ENCODE measurements at places on chromosomes 7 and 10.

- H3K4me1 ChIP-seq: no peaks in the 10 kb centered on the region
- H3K27me3 ChIP-seq: no peaks in the 10 kb centered on the region
- no peaks in the 10 kb centered on the region for H3K36me3 ChIP-seq
Observed at GRCh38 chr10:81905161-81905560, 30.2 kb downstream of the NRG3 start.

DNA sequence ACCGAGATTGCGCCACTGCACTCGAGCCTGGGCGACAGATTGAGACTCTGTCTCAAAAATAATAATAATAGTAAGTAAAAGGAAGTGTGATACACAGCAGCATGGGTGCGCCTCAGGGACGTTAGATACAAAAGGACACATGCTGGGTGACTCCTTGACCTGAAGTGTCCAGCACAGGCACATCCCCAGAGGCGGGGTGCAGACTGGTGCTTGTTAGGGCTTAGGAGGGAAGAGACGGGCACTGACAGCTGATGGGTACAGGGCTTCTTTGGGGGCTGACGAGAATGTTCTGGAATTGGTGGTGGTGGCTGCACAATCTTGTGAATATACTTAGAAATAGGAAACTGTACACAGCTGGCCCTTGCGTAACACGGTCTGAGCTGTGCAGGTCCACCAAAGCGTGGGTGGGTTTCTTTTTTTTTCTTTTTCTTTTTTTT is 61.8 kb upstream of the DNAJB6 start:
- no peak for DNase-seq
- H3K27me3 ChIP-seq: peaks cover 20% of the 10 kb centered on the region
- peaks cover 3% of the 10 kb centered on the region for H3K36me3 ChIP-seq
- H3K4me3 ChIP-seq: no peak overlapping the region
- H3K27ac ChIP-seq: no peak overlapping the region

DNA sequence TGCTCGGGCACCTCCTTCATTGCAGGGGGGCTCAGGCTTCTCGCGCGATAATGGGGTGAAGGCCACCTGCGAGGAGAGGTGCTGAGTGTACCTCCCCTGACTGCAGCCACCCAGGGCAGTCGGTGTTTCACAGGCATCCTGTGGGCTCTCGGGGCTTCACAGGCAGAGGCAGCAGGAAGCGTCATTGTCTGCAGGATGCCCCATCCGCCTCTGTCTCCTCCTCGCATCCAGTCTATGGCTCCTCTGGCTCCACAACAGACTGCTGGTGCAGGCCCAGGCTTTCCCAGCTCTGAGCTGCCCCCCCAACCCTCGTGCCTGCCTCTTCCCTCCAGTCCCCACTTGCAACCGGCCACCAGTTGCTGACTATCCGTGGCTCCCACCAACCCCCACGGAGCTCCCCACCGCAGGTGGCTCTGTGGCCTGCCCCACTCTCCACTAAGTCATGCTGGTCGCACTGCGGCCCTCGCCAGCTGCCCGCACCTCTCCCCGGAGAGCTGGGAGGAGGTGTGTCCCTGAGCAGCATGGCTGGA is 36.5 kb downstream of the CAMK2B start:
- no peaks in the 10 kb centered on the region for H3K27me3 ChIP-seq
- no peaks in the 10 kb centered on the region for H3K4me1 ChIP-seq
- H3K4me3 ChIP-seq: no peak overlapping the region

GRCh38 chr7:6237730-6238129 is 34.7 kb downstream of the CYTH3 start:
- H3K4me3 ChIP-seq: no peak overlapping the region
- H3K27me3 ChIP-seq: no peaks in the 10 kb centered on the region
- no peaks in the 10 kb centered on the region for H3K36me3 ChIP-seq
- DNase-seq: no peak
- H3K27ac ChIP-seq: no peak overlapping the region

GRCh38 chr10:33423154-33423529 is 88.7 kb upstream of the NRP1 start:
- no peaks in the 10 kb centered on the region for H3K27me3 ChIP-seq
- no peak overlapping the region for H3K27ac ChIP-seq
- H3K36me3 ChIP-seq: no peaks in the 10 kb centered on the region
- DNase-seq: no peak
- no peaks in the 10 kb centered on the region for H3K4me1 ChIP-seq

GRCh38 chr7:112079673-112080072 is 126.5 kb downstream of the DOCK4 start:
- no peaks in the 10 kb centered on the region for H3K27me3 ChIP-seq
- H3K4me3 ChIP-seq: no peak overlapping the region
- H3K36me3 ChIP-seq: no peaks in the 10 kb centered on the region
- H3K27ac ChIP-seq: no peak overlapping the region
- peaks cover 5% of the 10 kb centered on the region for H3K4me1 ChIP-seq
- no peak for DNase-seq

DNA sequence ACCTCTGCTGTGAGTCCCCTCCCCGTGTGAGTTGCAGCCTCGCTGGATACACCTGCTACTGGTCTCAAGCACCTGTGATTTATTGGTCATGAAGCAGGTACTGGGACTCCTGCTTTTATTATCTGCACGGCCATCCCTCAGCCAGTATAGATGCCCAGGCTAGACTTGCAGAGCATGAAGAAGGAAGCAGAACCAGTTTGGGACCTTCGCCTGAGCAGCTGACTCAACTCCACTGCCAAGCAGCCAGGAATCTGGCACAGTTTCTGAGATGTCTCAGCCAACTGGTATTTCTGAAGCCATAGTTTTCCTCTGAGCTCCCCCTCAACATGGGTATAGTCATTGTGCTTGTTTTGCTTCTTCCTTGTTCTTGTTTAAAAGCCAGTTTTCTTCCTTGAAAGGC is 28.0 kb upstream of the SLC39A12 start:
- DNase-seq: no peak
- H3K27me3 ChIP-seq: no peaks in the 10 kb centered on the region
- H3K36me3 ChIP-seq: no peaks in the 10 kb centered on the region
- H3K4me1 ChIP-seq: no peaks in the 10 kb centered on the region

DNA sequence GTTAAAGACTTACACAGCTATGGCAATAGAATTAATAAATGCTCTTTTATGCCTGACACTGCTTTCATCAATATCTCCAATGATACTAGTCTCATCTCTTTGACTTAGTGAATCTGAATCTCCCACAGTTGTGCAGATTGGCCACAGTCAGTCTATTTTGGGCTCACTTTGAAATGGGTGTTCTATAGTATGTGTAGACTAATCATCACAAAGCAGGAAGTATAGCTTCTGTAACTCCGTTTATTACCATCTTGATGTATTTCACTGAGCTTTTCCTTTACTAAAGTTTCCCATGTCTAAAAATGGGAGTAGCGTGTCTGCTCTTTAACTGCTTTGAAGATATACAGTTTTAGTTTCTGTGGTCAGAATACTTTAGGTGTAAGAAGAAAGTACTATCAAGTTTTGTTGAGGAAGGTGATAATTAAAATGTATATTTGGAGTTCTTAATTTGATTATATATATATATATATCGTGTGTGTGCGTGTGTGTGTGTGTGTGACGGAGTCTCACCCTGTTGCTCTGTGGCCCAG is 70.1 kb downstream of the ST7 start:
- H3K27ac ChIP-seq: no peak overlapping the region
- no peak overlapping the region for H3K4me3 ChIP-seq
- no peaks in the 10 kb centered on the region for H3K4me1 ChIP-seq
- no peaks in the 10 kb centered on the region for H3K36me3 ChIP-seq

Measured in effector memory CD4-positive, alpha-beta T cell (primary cell).